ENCODE measurements at places on chromosomes 4 and X. TPM values are rescaled to one million over a fixed set of nuclear protein-coding genes. Genes with fewer than 3 reads are reported as not detected.

Gene IDUA
- total RNA-seq, result 39.4 TPM

Gene MAGEA10
- total RNA-seq, result 6.1 TPM

Gene CABS1
- total RNA-seq, result 66.2 TPM

Gene PHOX2B
- total RNA-seq, result not detected

Gene FIP1L1
- total RNA-seq, result 91.3 TPM

Gene SPACA5B
- 6.2 TPM for total RNA-seq

Gene NOX1
- not detected for total RNA-seq

Gene USP17L21
- total RNA-seq, result not detected

Gene AFM
- not detected for total RNA-seq

Gene SPACA5
- 18.9 TPM for total RNA-seq

Gene BANK1
- total RNA-seq, result 10.0 TPM

Gene LRIT3
- total RNA-seq, result 1.2 TPM

Gene WNK3
- 110 TPM for total RNA-seq

Gene TENM3
- 42.2 TPM for total RNA-seq

Gene HSD17B13
- total RNA-seq, result 0.94 TPM

- no peaks in the 10 kb centered on the region for H3K27me3 ChIP-seq
- H3K27ac ChIP-seq, result peak within 1 kb of the TSS; percentile 44
- DNase-seq, result peak; percentile 89
Observed at GRCh38 chr4:2059046-2059725, at the start of gene NAT8L. Gene NAT8L, plus strand, starts transcription at chr4:2059327. Its CDS starts 185 bp downstream, at chr4:2059512.

GRCh38 chrX:29090811-29091210, 503.6 kb downstream of the IL1RAPL1 start:
- H3K27me3 ChIP-seq, result no peaks in the 10 kb centered on the region
- H3K27ac ChIP-seq, result no peak overlapping the region
- no peaks in the 10 kb centered on the region for H3K4me1 ChIP-seq
- no peak for DNase-seq
- H3K4me3 ChIP-seq, result no peak overlapping the region
- no peaks in the 10 kb centered on the region for H3K36me3 ChIP-seq

DNA sequence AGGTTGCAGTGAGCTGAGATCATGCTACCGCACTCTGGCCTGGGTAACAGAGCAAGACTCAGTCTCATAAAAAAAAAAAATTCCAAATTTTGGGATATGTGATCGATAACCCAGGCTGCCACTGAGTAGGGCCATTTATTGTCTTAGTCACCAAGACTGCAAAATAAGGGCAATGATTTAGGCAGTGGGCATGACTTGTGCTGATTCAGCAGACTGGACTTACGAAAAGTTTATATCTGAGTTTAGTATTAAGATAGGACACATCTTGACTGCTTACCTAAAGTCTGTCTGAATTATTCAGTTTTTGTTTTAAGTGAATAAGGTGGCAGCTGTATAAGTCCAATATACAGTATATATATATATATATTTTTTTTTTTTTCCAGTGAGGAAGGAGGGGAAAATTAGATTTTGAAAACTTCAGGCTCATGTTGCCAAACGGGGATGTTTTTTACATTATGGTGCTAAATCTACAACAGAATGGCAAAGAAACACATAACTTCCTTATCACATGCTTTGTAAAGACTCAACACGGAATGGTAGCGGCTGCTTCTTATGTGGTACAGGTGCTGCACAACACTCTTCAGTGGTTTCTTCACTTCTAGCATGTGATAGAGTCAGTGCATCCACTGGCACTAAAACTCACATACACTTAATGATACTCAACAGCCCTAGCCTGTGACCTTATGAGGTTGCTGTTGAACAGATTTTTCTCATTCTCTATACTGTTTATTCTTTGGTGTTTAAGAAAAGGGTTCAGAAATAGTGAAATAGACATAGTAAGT, 6.5 kb downstream of the TEX13D start:
- no peak overlapping the region for H3K4me3 ChIP-seq
- no peaks in the 10 kb centered on the region for H3K27me3 ChIP-seq
- H3K36me3 ChIP-seq, result no peaks in the 10 kb centered on the region
- no peaks in the 10 kb centered on the region for H3K4me1 ChIP-seq
- DNase-seq, result no peak
- no peak overlapping the region for H3K27ac ChIP-seq

- no peak overlapping the region for H3K4me3 ChIP-seq
- DNase-seq, result no peak
- H3K27ac ChIP-seq, result no peak overlapping the region
- H3K36me3 ChIP-seq, result no peaks in the 10 kb centered on the region
- no peaks in the 10 kb centered on the region for H3K27me3 ChIP-seq
Observed at GRCh38 chr4:95363559-95363925, 185.2 kb downstream of the UNC5C start.

GRCh38 chr4:183299464-183299863, 20.6 kb downstream of the CLDN22 start:
- H3K27ac ChIP-seq, result no peak overlapping the region
- DNase-seq, result no peak
- H3K4me1 ChIP-seq, result no peaks in the 10 kb centered on the region

- DNase-seq, result no peak
- H3K27me3 ChIP-seq, result no peaks in the 10 kb centered on the region
- no peaks in the 10 kb centered on the region for H3K4me1 ChIP-seq
- no peak overlapping the region for H3K27ac ChIP-seq
- H3K36me3 ChIP-seq, result no peaks in the 10 kb centered on the region
- H3K4me3 ChIP-seq, result no peak overlapping the region
Observed at GRCh38 chrX:2540426-2540947, 39.7 kb upstream of the DHRSX start.

GRCh38 chr4:68738036-68738435, 67.6 kb upstream of the UGT2B15 start:
- no peaks in the 10 kb centered on the region for H3K4me1 ChIP-seq
- H3K27ac ChIP-seq, result no peak overlapping the region
- H3K36me3 ChIP-seq, result no peaks in the 10 kb centered on the region

- no peaks in the 10 kb centered on the region for H3K36me3 ChIP-seq
- DNase-seq, result no peak
- H3K27me3 ChIP-seq, result no peaks in the 10 kb centered on the region
Observed at GRCh38 chr4:95289028-95289634, 259.6 kb downstream of the UNC5C start.

- no peak overlapping the region for H3K27ac ChIP-seq
- H3K4me3 ChIP-seq, result no peak overlapping the region
- peak; percentile 15 for DNase-seq
- H3K27me3 ChIP-seq, result no peaks in the 10 kb centered on the region
Observed at GRCh38 chr4:138609943-138610350, 367.8 kb upstream of the SLC7A11 start.

- peak overlapping the region; percentile 81 for H3K4me3 ChIP-seq
- DNase-seq, result peak; percentile 33
- no peaks in the 10 kb centered on the region for H3K4me1 ChIP-seq
- H3K36me3 ChIP-seq, result no peaks in the 10 kb centered on the region
- no peak overlapping the region for H3K27ac ChIP-seq
- no peaks in the 10 kb centered on the region for H3K27me3 ChIP-seq
Observed at GRCh38 chrX:18424482-18425198, 768 bp upstream of the CDKL5 start.

DNA sequence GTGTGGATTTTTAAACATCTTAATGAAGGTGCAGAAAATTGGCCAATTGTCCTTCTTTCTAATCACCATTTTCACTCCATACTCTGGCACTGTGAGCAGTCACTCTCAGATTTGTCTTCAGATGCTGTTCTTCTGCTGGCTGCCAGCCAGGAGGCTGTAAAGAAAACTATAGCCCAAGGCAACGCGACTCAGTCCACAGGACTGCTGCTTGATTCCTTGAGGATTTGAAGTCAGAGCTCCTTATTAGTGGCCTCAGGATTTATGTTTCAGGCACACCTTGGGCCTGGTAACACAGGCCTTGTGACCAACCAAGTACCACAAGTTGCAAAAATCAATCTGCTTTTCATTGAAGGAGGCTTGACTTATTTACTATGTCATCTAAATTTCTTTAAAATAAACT, 342.6 kb downstream of the GPM6A start:
- no peaks in the 10 kb centered on the region for H3K27me3 ChIP-seq
- no peak for DNase-seq
- H3K36me3 ChIP-seq, result no peaks in the 10 kb centered on the region
- no peak overlapping the region for H3K4me3 ChIP-seq
- H3K27ac ChIP-seq, result no peak overlapping the region

DNA sequence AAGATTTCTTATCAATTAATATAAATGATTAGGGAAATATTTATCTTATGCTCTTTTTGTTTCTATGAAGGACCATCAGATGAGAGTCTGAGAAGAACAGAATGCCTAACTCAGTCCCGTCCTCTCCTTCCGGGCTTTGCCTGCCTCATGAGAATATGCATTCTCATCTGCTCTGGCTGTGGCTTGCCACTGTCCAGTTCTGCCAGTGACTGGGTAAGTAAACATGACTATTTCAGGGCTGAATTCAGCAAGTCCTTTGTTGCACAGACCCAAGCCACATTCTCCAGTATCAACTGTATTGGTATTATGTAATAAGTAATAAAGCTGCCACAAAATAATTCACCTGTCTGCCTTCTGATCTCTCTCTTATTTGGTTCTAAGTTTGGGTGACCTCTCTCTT, 110.7 kb downstream of the WDFY3 start:
- H3K4me3 ChIP-seq, result no peak overlapping the region
- H3K4me1 ChIP-seq, result peaks cover 4% of the 10 kb centered on the region
- H3K27ac ChIP-seq, result no peak overlapping the region

GRCh38 chrX:15929194-15929593, 74.6 kb upstream of the AP1S2 start:
- H3K36me3 ChIP-seq, result no peaks in the 10 kb centered on the region
- H3K4me1 ChIP-seq, result no peaks in the 10 kb centered on the region
- no peak for DNase-seq
- no peak overlapping the region for H3K27ac ChIP-seq
- no peak overlapping the region for H3K4me3 ChIP-seq

DNA sequence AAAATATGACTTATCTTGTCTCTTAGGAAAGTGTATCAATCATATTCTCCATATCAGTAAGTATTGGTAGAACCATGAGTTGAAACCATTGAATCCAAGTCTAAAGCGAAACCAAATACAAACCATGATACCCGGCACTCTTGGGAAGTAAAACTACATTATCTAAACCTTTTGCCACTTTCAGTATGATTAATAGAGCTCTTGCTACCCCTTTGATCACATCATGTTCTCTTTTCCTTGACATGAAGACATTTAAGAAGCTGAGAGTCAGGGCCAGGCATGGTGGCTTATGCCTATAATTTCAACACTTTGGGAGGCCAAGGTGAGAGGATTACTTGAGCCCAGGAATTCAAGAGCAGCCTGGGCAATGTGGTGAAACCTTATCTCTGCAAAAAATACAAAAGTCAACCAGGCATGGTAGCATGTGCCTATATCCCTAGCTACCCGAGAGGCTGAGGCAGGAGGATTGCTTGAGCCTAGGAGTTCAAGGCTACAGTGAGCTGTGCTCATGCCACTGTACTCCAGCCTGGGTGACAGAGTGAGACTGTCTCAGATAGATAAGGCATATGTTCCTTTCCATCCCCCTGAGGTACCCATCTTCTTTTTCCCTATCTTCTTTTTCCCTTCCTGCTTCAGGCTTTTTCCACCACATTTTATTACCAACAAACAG, 45.4 kb downstream of the CEP135 start:
- DNase-seq, result no peak
- no peak overlapping the region for H3K4me3 ChIP-seq
- H3K27ac ChIP-seq, result no peak overlapping the region
- no peaks in the 10 kb centered on the region for H3K36me3 ChIP-seq
- no peaks in the 10 kb centered on the region for H3K4me1 ChIP-seq

DNA sequence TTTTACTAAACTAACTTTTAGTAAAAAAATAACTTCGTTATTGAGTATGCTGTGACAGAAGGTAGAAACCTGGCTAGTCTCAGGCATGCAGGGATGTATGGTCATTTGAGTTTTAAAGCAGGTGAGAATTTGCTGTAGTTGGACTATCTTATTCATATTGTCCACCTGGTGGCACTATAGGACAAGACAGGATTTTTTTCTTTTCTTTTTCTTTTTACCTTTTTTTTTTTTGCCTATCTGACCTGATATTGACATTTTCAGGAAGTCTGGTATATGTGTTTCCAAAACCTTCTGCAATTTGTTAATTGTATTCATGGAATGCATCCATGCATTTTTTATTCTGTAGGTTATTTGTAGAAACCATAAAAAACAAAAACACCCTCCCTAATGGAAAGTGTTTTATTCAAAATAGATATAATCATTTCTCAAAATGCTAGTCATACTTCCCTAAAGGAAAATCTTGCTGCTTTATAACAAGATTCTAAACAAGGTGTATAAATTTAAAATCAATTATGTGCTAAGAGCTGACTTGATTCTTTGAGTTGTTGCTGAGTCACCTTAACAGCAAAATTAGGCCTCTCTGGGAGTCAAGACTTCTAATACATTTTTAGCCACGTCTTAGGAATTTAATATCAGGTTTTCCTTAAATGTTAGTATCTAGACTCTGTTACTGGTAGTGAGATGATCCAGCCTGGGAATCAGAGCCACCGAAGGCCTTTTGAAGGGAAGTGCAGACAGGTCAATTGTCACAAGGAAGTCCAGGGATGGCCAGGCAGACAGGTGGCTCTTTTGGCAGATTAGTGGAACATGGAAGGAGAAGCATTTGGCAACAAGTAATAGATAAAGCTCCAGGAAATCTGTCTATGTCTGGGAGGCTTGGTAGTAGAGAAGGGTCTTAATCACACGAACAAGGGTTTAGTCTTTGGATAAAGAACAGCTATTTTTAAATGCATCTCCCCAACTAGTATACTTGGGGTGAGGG, 201.3 kb upstream of the GNPDA2 start:
- no peaks in the 10 kb centered on the region for H3K4me1 ChIP-seq
- no peak overlapping the region for H3K27ac ChIP-seq
- H3K4me3 ChIP-seq, result no peak overlapping the region
- no peak for DNase-seq
- no peaks in the 10 kb centered on the region for H3K27me3 ChIP-seq

- no peak overlapping the region for H3K27ac ChIP-seq
- no peaks in the 10 kb centered on the region for H3K4me1 ChIP-seq
- no peak overlapping the region for H3K4me3 ChIP-seq
- H3K27me3 ChIP-seq, result no peaks in the 10 kb centered on the region
Observed at GRCh38 chr4:60683357-60683756, 516.8 kb upstream of the ADGRL3 start.

- no peak overlapping the region for H3K27ac ChIP-seq
- no peak for DNase-seq
- no peak overlapping the region for H3K4me3 ChIP-seq
- no peaks in the 10 kb centered on the region for H3K4me1 ChIP-seq
Observed at GRCh38 chr4:164224871-164225270, 529.1 kb upstream of the SMIM31 start.
